HT1080 (cell line): ENCODE measurements at places on chromosomes 11 and 22. TPM values are rescaled to one million over a fixed set of nuclear protein-coding genes. Genes with fewer than 3 reads are reported as not detected.

The MMP11 gene
- total RNA-seq, result not detected in 2 replicates

The OR8H1 gene
- total RNA-seq, result not detected in 2 replicates

The UBQLN3 gene
- total RNA-seq, result not detected in 2 replicates

The PKNOX2 gene
- total RNA-seq, result 0.10 TPM in 1 of 2 replicates, not detected in the other

The OR2AG1 gene
- total RNA-seq, result not detected in 2 replicates

The PGM2L1 gene
- total RNA-seq, result 3.0 and 3.7 TPM in 2 replicates

The NOX4 gene
- total RNA-seq, result 12.5 and 16.6 TPM in 2 replicates

The APOL5 gene
- total RNA-seq, result not detected in 2 replicates

The TMPRSS4 gene
- total RNA-seq, result not detected in 2 replicates

The DERL3 gene
- not detected in 2 replicates for total RNA-seq

The UCP3 gene
- 0.29 and 0.43 TPM in 2 replicates for total RNA-seq

The SCN3B gene
- total RNA-seq, result 0.03 and 0.06 TPM in 2 replicates

The DAGLA gene
- total RNA-seq, result 3.7 and 6.2 TPM in 2 replicates

The OR4C15 gene
- not detected in 2 replicates for total RNA-seq

The CHST1 gene
- total RNA-seq, result 2.4 and 2.9 TPM in 2 replicates

The NRGN gene
- 9.1 and 17.5 TPM in 2 replicates for total RNA-seq

The PRMT3 gene
- 37.0 and 37.8 TPM in 2 replicates for total RNA-seq

The RCOR2 gene
- 0.11 and 0.17 TPM in 2 replicates for total RNA-seq

The MPZL2 gene
- total RNA-seq, result 2.6 and 5.6 TPM in 2 replicates
